Stimulated activated CD8-positive, alpha-beta memory T cell treated with anti-CD3 and anti-CD28 coated beads, Interleukin-4, amount 100 ng/mL, for 4 hours (primary cell): ENCODE measurements at places on chromosomes 1 and 21.
A peak's percentile ranks its signal among the peaks of the same experiment; 100 is the strongest.

GRCh38 chr1:84271441-84272151 is 29.9 kb upstream of the SAMD13 start:
- no peak for DNase-seq

DNA sequence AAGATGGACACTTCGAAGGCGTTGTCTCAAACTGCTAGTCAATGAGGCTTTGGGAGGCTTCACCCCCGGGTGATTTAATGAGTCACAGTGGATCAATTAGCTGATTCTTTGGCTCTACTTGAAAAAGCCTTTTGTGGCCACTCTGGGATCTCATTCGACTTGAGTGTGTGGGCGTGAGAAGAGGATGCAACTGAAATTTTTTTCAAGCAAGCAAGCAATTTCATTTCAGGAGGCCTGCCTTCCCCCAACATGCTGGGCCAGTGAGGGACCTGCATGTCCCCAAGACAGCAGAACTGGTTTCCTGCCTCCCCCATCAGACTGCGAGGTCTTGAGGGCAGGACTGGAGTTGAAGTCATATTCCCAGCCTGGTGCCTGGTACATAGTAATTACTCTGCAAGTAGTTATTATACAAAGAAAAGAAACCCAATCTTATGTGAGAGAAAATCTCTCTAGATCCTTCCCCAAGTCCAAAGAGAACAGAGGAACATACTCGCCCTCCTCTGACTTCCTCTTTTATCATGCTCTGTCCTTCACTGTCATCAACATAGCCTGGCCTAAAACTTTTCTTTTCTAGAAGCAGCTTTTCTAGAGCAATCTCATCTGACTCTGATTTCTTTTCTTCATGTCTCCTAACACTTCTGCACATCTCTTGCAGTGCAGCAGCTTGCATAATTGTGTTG is 22.7 kb downstream of the SYT6 start:
- no peak for DNase-seq

- no peak for DNase-seq
Measured at GRCh38 chr1:204685236-204686006, at the start of gene LRRN2. Gene LRRN2 (minus strand): TSS chr1:204685738. CDS start chr1:204619992, 65,746 bp downstream.

DNA sequence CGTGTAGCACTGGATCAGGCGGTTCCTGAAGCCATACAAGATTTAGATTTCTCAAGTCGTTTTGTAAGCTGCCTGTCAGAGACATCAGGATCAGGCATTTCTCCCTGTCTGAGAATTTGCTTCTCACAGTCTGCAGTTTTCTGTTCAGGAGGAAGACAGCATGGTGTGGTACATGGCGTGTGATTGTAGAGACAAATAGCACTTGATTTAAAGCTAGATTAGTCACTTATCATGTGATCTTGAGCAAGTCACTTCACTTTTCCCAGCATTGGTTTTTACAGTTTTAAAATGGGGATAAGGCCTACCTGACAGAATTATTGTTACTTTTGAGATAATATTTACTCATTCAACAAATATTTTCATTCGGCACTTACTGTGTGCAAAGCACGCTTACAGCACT is 63.3 kb downstream of the AK4 start:
- no peak for DNase-seq

DNA sequence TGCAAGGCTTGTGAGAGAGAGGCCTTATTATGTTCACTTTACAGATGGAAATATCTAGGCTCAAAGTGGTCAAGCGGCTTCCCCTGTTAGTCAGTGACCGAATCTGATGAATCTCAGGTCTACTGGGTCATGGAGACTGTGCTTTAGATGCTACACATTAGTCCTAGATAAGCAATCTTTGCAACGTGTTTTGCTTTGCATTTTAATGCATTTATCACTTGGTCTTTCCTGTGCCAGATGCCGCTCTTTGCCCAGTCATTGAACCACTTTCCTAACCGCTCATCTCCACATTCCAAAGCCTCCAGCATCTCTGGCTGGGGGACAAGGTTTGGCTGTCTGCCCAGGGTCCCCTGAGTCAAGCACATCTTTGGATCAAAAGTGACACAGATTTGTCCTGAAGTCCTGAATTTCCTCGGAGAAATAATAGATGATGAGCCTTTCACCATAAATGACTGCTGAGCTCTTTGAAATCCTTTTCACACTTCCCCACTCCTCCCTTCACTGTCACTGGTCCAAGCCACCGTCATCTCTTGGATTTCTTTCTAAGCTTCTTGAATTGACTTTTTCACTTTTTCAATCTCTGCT is 96.0 kb upstream of the USP24 start:
- no peak for DNase-seq

DNA sequence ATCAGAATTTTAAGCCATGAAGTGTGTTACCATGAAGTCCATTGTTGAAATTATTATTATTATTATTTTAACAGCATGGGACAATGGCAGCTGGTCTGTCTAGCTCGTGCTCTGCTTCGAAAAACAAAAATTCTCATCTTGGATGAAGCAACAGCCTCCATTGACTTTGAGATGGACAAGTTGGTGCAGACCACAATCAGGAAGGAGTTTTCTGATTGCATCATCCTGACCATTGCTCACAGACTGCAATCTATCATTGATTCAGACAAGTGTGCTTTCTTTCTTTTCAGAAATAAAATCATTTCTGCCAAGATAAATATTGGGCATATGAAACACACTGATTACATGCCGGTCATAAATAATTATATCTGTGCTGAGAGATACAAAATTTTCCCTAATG is 21.0 kb downstream of the HSPA13 start:
- no peak for DNase-seq

DNA sequence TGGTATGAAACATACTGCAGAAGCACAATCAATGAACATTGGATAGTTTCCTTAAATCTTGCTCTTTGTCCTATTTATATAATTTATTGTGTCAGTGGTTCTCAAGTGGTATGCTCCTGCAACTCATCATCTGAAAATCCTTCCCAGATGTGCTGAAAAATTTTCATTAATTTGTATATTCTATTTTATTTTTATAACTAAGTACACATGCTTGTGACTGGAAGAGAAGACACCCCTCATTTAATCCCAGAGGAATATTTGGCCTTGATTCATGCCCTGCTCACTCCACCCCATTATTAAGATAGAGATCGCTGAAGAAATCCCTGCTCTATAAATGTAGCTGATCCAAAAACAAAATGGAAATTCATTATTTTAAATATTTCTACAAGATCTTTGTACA is 870.5 kb upstream of the CXADR start:
- DNase-seq: no peak

DNA sequence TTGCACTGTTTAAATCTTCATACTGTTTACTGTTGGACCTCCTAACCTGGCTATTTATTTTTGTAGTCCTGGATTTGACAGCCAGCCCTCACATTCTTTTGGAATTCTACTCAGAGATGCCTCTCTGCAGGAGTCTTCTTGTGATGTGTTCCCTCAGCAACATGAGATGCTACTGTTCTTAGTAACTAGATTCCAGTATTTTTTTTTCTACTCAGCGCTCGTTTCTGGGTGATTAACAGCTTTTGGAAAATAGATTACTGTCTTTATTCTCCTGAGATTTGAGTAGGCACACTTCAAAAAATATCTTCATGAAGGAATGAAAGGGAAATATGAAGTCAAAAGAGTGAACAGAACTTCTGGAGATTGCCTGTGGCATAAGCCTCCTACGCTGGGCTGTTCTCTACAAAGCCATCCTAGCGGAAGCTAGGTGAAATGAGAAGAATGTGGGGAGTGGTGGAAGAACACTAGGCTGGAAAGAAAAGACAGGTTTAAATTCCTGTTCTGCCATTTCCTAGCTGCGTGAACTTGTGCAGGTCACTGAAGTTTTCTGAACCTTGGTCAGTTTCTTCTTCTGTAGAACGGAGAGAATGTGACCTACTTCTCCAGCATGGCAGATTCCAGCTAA is 75.9 kb downstream of the LRRC8C start:
- no peak for DNase-seq

- no peak for DNase-seq
Measured at GRCh38 chr1:63624911-63625310, 31.7 kb downstream of the PGM1 start.

- no peak for DNase-seq
Measured at GRCh38 chr1:3271866-3272265, 182.6 kb upstream of the ARHGEF16 start.

- DNase-seq: no peak
Measured at GRCh38 chr1:42322577-42322976, 12.5 kb downstream of the FOXJ3 start.

GRCh38 chr1:212267017-212267416 is 18.2 kb upstream of the PPP2R5A start:
- no peak for DNase-seq

DNA sequence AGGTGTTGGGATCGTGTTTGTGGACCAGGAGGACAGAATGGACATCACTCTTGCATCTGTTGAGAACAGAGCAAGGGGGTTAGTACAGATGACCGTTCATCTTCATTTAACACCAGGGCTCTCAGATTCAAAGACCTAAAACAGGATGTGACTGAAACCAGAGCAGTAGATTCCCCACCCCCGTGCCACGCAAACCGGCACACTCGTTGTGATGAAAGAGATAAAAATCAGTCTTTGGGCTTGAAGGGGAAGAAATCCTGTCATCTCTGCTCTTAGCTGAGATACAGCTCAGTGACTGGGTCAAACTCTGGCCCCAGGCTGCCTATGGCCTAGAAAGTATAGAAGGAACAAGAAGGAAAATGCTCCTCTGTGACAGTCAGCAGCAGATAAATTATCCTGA is 146.2 kb upstream of the KRTAP19-8 start:
- DNase-seq: peak; percentile 44

DNA sequence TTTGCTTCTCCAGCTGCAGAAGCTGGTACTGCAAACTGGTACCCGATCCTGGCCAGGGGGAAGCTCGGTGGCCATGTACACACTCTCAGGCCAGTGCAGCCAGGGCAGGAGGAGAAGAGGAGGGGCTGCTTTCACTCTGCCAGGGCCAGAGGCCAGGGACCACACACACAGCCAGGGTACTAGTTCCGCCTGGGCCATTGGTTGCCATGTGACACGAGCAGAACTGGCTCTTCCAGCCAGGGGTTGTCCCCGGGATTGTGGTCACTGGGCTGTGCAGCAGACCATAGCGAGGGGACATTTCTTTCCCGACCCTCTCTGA is 3.7 kb upstream of the SHISAL2A start:
- no peak for DNase-seq

GRCh38 chr1:109796484-109797302 is 33.0 kb upstream of the EPS8L3 start:
- DNase-seq: no peak

DNA sequence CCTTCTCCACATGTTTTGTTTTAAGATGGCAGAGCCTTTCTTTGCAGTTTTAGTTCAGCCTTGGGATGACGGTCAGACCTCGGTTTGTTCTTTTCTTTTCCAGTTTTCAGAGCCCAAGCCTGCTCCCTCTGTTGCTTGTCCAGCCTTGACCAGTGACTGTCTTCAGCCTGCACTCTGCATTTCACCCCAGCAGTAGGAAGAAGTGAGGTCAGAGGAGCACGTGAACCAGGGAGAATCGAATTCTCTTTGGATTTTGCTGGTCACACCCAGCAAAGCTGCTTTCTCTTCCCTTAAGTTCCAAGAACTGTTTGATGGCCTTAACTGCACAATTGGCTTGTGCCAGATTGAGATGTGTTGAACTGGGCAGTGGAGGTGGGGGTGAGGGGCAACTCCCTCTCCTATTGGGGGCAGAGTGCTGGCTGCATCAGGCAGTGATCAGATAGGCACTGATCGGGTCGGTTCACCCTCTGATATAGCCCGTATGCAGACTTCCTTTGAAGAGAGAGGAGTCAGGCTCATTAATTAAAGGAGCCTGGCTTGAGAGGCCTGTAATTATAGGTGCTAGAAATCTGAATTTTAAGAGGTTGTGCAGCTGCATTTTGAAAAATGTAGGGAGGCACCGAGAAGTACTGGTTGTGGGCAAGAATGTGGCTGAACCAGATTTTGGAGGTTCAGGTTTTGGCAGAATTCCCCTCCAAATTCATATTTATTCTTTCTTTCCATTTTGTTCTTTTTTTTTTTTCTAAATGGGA is 42.4 kb downstream of the PEX14 start:
- no peak for DNase-seq

DNA sequence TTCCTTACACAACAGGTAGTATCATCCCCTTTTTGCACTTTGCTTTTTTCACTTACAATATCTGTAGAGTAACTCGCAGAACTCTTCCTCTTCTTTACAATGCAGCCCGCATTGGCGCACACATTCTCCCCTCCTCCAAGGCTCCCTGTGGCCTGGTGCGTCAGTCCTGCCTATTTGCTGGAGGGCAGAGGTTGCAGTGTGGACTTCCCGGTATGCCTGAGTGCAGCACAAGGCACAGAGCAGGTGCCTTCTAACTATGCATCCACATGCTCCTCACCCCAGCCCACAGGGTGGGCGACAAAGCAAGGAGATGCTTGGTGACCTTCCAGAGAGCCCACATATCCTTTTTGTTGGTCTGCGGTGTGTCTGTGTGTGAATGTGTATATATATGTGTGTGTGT is 53.3 kb downstream of the ARHGEF11 start:
- DNase-seq: no peak

DNA sequence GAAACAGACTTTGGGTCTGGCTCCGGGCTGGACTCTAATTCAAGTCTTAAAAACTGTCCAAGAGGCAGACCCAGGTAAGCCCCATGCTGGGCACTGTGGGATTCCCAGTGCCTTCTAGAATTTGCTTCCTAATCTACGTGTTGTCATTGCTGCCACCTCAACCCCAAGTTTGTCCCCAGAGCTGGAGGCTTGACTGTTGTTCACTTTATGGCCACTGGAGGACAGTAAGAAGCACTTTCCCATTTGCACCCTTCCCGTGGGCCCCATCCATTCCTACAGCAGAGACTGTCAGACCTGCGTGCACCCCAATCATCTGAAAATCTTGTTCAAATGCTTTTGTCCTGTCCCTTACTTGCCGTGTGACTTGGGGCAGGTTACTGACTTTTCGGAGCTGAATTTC is 29.4 kb upstream of the VASH2 start:
- no peak for DNase-seq

GRCh38 chr1:42923367-42924081 is 35.1 kb downstream of the SLC2A1 start:
- no peak for DNase-seq

- DNase-seq: no peak
Measured at GRCh38 chr21:19049567-19049966, 646.0 kb upstream of the TMPRSS15 start.
